AG08396 (cell line): ENCODE measurements at places on chromosomes 6 and 20.

- DNase-seq = no peak
Measured at GRCh38 chr6:6930223-6930880, 177.4 kb upstream of the RREB1 start.

GRCh38 chr6:4603856-4604369 lies 172.3 kb upstream of the CDYL start:
- DNase-seq = no peak

- no peak for DNase-seq
Measured at GRCh38 chr6:2185466-2185865, 59.9 kb downstream of the GMDS start.

GRCh38 chr6:32950010-32950409 lies 2.9 kb downstream of the HLA-DMA start:
- no peak for DNase-seq

DNA sequence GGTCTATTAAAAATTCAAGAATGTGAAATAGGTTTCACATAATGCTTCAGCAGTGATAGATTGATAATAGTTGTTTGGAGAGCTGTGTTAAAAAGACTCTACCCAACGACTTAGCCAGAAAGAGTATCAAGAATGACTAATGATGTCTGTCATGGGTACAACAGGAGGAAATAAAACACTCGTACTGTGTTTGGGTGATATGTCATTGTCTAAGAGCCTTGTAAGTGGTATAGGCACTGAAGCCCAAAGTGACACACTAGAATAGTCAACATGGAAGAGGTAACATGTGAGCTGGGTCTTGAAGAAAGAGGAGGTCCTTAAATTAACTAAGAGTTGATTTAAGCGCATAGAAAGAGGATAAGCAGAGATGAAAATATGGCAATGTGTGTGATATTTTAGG lies 471.8 kb upstream of the MAN1A1 start:
- DNase-seq = no peak

- no peak for DNase-seq
Measured at GRCh38 chr6:143123081-143123480, 62.4 kb downstream of the AIG1 start.

DNA sequence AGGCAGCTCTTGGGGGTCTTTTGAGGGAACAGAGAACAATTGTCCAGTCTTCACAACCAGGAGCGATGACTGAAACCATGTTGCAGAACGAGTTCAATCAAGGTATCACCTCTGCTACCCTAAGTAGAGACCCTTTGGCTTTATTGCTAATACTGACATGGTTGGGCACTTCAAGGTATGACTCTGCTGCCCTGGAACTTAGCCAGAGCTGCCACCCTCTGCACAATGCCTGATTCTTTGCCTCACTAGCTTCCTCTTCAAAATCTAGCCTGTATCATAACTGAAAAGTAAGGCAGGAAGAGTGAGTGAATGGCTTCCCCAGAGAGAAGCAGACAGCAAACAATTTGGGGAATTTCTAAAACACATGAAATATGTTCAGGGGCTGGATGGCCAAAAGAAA lies 592.7 kb upstream of the NRSN1 start:
- no peak for DNase-seq

DNA sequence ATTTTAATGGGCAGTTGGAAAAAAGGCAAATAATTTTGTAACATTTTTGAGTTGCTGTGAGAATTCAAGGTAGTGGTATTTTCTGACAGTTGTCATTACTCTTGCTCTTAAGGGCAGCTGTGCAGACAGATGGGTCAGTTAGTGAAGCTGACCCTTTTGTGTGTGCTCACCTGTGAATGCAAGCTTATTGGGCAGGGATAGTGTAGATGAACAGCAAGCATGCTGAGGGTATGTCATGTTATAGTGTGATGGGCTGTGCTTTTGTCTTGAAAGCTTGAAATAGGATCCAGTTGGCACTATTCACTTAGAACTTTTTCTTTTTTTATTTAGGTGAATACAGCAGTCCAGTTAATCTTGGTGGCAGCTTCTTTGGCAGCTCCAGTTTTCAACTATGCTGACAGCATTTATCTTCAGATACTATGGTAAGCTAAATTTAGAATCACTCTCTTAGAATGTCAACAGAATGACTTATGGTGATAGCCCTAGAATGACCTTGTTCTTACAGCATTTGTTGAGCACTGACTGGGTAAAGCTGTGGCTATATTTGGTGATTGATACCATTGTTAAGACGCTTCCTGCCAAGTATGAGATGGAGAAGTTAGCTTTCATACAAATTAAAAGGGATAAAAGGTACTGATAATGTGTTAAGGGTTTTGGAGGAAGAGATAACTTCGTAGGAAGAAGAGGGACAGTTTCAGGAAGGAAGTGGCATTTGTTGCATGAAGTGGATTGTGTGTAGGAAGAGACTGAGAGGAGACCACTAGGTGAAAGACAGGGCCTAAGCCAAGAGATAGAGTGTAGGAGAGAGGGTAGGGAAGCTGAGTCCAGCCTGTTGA lies 19.5 kb downstream of the LRRN4 start:
- peak; percentile 32 for DNase-seq

GRCh38 chr20:44618318-44618731 lies 33.2 kb downstream of the ADA start:
- DNase-seq = no peak

GRCh38 chr20:63322933-63323273 lies 29.9 kb downstream of the COL20A1 start:
- no peak for DNase-seq

- DNase-seq = no peak
Measured at GRCh38 chr6:31247813-31248212, 24.1 kb downstream of the HLA-C start.

DNA sequence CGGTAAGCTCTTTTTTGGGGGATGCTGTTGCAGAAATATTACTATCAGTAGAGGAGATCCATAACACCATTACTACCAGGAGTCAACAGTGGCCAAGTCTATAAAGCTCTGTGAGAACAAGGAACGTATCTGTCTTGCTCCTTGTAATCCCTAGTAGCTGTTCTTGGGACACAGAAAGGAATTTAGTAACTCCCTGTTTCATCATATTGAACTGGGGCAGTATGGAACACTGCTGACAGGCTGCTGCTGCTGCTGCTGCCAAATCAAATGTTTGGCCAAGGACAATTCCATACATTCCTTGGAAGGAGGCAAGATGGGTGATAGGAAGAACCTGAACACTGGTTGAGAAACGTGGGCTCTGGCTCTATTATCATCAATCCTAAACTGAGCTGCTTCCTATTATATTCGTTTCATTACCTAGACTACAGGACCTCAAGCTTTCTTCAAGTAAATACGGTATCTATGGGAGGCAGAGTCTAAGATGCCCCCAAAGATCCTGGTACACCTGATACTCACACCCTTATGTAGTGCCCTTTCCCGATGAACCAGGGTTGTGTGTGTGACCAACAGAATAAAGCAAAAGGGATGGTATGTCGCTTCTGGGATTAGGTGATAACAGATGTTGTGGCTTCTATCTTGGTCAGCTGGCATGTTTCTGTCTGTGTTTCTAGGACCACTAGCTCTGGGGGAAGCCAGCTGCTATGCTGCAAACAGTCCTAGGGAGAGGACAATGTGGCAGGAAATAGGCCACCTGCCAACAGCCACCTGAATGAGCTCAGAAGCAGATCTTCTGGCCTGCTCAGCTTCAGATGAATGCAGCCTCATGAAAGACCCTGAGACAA lies 39.5 kb downstream of the ELOVL5 start:
- DNase-seq = peak; percentile 64

DNA sequence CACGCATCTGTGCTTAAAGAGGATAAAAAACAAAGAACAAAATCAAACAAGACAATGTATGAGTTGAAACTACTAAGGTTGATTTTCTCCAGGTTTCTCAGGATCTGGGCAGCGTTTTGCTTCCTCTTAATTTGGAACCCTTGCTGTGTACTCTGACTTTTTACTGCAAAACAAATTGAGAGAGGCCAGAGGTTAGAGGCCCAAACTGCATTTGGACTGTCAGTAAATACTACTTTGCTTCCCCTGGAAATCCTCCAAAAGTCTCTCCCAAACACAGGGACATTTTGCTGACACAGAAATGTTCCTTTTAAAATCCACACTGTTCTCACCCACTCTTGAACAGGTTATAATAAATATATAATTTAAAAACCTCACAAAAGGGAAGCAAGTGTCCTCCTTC lies 1.1 kb downstream of the ARG1 start:
- no peak for DNase-seq

- DNase-seq = no peak
Measured at GRCh38 chr6:37004044-37004980, 1.1 kb upstream of the FGD2 start.

DNA sequence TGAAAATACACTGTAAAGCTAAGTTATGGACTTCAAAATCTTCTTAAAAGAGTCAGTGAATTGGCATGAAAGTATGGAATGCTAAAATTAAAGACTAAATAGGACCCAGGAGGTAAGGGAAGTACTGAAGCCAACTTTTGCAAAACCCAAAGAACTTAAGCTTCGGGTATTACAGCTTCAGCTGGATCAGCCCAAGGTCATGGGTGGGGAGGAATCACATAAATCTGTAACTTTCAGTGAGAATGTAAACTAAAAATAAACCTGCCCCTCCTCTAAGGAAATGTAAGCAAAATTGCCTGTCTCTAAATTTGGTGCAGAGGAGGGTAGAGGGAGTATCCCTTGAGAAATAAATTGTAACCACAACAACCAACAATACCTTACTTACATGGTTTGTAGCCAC lies 4.4 kb upstream of the MUC21 start:
- no peak for DNase-seq

- DNase-seq = peak; percentile 11
Measured at GRCh38 chr6:78492351-78493017, 374.9 kb upstream of the IRAK1BP1 start.

DNA sequence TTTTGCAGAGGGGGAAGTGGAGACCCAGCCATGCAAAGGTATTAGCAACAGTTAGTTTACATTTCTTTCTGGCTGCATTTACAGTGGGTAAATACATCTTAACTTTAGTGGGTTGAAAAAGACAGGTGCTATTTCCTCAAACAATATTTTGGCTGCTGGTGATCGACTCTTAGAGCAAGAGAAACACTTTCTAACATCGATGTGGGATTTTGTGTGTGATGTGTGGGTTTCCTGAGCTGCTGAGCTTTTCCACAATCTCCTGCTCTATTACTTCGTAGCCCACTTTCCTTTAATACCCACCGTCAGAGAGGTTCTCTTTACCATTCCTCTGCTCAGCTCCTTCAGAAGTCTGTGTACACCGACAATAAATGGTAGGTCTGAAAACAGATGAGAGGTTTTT lies 339.0 kb downstream of the NRN1 start:
- DNase-seq = no peak
